Activated T-cell treated with anti-CD3 and anti-CD28 coated beads, Interleukin-2, amount 50 U/mL, for 24 hours (primary cell): ENCODE measurements at places on chromosomes 7 and 10.

DNA sequence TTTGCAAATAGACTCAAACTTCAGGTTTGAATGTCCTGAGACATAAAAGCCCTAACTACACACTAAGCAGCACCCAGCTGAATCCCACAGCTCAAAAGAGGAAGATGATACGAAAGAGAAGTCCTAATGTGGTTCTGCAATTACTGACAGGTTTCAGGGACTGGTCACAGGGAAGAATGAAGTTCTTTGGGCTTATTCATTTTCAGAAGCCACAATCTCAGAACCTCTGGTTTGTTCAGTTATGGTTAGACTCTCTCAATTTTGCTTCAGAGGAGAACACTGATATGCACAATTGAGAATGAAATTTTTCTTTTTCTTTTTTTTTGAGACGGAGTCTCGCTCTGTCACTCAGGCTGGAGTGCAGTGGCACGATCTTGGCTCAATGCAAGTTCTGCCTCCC is 94.6 kb upstream of the FAM180A start:
- DNase-seq, result no peak

DNA sequence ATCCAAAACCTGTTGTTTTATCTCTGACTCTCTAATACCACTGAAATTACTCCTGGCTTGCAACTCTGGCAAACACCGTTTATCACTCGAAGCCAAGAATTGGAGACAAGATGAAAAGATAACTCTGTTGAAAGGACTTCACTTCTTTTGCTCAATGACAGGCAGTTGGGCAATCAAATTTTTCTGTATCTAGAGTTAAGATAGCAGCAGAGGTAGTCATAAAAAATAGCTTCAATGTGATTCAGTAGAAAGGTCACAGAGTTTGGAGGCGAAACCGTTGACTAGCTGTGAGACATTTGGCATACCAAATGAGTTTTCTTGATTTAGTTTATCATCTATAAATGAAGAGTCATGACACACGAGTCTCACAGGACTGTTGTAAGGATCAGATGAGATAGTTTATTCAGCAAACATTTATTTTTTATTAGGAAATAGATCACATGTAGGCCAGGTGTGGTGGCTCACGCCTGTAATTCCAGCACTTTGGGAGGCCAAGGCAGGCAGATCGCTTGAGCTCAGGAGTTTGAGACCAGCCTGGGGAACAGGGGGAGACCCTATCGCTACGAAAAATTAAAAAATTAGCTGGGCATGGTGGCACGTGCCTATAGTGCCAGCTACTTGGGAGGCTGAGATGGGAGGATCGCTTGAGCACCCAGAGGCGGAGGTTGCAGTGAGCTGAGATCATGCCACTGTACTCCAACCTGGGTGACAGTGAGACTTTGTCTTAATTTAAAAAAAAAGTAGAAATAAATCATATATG is 23.6 kb downstream of the AKR1B1 start:
- DNase-seq, result no peak

GRCh38 chr10:10128387-10128786 is 889.3 kb upstream of the CELF2 start:
- DNase-seq, result no peak

DNA sequence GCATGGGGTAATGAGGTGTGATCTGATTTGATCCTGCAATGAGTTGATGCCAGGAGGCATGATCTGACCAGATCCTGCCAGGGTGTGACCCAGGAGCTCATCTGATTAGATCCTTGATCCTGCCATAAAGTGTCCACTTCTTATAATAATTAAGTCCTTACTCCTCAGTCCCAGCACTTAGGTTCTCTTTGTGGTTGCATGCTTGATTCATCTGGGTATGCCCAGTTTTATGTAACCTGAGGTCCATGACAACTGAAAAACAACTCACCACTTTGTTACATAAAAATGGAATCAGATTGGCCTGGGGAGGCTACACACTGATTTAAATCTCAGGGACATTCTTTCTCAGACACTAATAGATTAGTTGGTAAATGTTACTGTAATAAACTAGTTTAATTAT is 19.1 kb downstream of the ACADSB start:
- no peak for DNase-seq
